ENCODE measurements at places on chromosomes 1 and 21.

DNA sequence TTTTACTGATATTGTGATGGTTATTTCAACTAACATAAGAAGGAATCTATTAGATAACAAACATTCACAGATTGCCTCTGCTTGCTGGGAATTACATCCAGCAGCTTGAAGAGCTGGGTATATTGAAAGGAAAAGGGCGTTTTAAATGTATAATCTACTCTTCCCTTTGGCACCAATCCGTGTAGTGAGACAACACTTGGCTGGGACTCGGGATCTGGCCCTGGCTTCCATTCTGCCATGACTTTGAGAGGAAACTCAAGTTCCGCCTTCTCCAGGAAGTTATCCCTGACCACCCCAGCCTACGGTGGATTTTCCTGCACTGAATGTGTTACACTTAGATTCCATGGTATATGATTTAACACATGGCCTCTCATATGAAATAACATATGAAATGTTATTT, 86.9 kb upstream of the UBE2U start:
- DNase-seq, result no peak

DNA sequence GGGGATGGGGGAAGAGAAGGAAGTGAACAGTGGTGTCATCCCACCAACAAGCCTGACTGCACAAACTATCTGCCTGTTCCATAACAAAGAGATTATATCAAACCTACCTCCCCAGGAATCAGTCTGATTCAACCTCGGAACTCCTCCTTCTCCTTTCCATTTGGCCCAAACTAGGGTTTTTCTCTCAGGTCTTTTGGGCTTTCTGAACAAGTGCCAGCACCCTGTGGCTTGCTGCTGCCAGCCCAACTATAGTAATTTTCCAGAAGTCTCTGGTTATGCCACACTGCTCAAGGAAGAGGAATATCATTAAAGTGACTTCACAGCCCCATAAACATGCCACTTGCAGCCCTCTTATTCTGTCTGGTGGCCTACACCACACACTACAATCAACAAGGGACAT, 70.5 kb downstream of the RGS7 start:
- DNase-seq, result no peak

GRCh38 chr1:219514728-219515127, 98.2 kb downstream of the ZC3H11B start:
- DNase-seq, result no peak

DNA sequence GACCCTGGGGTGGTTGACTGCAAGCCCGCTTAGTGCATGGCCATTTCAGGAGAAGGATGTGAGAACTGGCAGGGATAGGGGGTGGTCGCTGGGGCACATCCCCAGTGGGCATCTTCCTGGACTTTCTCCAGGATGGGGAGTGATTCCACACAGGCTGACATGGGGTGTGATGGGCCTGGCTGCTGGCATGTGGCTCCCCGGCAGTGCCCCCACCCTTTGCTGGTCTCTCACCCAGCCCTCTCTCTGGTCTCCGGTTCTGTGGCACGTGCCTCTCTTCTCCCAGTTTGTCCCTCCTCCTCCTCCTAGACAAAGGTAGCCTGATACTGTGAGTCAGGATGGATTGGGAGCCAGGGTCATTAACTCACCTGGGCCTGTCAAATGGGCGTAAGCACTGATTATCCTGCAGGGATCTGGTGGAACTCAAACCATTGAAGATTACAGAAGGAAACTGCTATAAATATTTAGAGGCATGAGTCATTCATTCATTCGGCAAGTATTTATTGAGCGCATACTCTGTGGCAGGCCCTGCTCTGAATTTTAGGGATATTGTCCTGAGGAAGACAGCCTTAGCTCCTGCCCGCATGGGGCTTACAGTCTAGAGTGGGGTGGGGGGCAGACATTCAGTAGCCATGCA, 23.6 kb upstream of the EPS8L3 start:
- DNase-seq, result no peak

DNA sequence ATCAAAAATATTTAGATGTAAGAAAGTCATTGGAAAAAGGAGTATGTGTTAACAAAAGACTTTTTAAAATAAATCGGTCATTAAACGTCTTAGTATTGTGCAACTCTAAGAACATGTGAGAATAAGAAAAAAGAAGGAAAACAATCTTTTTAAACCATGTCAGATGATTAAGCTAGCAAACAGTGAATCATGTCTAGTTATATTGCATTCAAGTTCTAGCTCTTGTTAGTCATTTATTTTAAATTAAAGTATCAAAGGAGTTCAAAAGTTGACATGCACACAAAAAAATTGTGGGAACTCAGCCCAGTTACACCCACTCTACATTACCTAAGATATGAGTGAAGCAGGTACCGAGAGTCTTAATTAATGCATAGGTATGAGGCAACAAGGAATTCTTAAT, 9.8 kb downstream of the FRRS1 start:
- no peak for DNase-seq

- DNase-seq, result no peak
These were observed 59.9 kb upstream of the QSOX1 start for GRCh38 chr1:180094705-180095295.

GRCh38 chr1:244789731-244790130, 45.7 kb upstream of the COX20 start:
- DNase-seq, result no peak

Data from B cell (primary cell).